Astrocyte (in vitro differentiated cells and primary cell): ENCODE measurements at places on chromosomes 2 and 18. TPM values are rescaled to one million over a fixed set of nuclear protein-coding genes. Genes with fewer than 3 reads are reported as not detected.

The REEP1 gene
- total RNA-seq: 0.61 and 1.1 TPM in 2 replicates

GRCh38 chr2:18752022-18752493 lies 162.7 kb upstream of the NT5C1B start:
- no peak for DNase-seq

DNA sequence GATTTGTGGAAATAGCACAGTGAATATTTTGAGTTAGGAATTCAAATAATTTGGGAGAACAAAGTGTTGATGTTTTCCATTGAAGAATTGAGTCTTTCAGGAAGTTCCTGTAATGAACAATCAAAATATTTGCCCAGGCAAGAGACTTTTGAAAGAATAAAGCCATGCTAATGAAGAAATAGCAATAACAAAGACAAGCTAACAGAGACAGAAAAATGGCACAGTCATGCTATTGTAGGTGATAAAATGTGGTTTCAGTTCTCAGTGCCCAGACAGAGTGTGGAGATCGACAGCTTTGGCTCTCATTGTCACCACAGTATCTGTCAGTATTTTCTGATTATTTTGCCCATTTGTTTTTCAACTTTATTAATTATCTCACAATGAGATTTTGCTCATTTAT lies 490.8 kb upstream of the PIK3C3 start:
- no peak for DNase-seq

GRCh38 chr2:238927746-238928519 lies 80.0 kb downstream of the TWIST2 start:
- DNase-seq: no peak
